SW480 (cell line): ENCODE measurements at places on chromosomes 1 and 21.

GRCh38 chr1:207691841-207692240, 46.9 kb downstream of the CR1L start:
- DNase-seq: no peak

GRCh38 chr1:77282866-77283539, 1.2 kb downstream of the AK5 start:
- DNase-seq: no peak

GRCh38 chr1:97006044-97006661, 284.6 kb downstream of the PTBP2 start:
- peak; percentile 0 for DNase-seq

DNA sequence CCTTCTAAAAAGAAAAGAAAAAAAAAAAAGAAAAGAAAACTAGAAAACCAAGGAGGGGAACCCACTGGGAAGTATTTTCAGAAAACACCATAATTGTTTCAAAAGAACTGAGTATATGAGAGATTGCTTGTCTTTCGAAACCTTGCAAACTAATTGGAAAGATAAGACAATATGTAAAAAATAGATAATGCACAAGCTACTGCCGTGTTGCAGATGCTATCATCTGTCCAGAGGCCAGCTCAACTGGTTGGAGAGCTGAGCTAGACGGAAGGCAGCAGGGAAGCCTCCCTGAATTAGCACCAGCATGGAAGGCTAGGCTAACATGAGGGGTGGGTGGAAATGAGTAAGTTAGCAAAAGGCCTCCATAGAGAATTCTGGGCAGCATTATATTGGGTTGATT, 16.2 kb upstream of the CACHD1 start:
- no peak for DNase-seq

GRCh38 chr1:221858818-221859611, 117.1 kb upstream of the DUSP10 start:
- no peak for DNase-seq

GRCh38 chr1:24204116-24204515, 17.0 kb upstream of the IFNLR1 start:
- no peak for DNase-seq

GRCh38 chr21:40118527-40118926, 251.3 kb downstream of the PCP4 start:
- peak; percentile 48 for DNase-seq

GRCh38 chr21:41603476-41603875, 95.5 kb upstream of the TMPRSS2 start:
- no peak for DNase-seq

DNA sequence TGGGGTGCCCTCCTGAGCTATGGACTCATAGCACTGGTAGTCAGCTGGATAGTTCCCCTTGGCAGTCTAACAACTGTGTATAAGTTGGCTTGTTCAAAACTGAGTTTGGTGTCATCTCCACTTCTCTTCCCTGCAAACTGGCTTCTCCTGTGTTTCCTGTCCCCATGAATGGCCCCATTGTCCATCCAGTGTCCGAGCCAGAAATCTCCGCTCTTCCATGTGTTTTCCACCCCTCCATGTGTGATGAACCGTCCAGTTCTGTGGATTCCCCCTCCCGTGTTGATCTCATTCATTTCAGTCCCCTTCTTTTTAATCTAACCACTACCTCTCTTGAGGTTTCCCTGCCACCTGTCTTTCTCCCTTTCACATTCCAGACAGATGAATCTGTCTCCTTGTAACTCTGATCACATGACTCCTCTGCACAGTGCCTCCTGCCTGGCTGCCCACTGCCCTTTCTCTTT, 195.7 kb downstream of the ROR1 start:
- peak; percentile 87 for DNase-seq

GRCh38 chr21:42209801-42210479, 9.0 kb upstream of the ABCG1 start:
- no peak for DNase-seq

DNA sequence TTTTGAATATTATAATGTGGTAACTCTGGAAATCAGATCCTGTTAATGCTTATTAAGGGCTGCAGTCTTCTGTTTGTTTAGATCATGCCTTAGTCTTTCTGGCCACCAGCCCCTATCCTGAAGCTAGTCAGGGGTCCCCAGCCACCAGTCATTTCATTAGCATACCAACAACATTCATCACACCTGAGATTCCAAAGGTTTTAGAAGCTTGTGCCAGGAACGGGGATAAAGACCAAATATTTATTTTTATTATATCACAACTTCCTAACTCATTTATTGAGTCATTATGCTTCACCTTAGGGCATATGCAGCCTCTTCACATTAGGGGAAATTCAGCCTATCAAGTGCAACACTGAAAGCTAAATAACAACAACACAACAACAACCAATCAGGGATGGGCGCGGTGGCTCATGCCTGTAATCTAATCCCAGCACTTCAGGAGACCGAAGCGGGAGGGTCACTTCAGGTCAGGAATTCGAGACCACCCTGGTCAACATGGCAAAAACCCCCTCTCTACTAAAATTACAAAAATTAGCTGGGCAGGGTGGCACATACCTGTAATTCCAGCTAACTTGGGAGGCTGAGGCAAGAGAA, 2.9 kb upstream of the PSEN2 start:
- no peak for DNase-seq

GRCh38 chr1:230127105-230128054, 60.3 kb downstream of the GALNT2 start:
- no peak for DNase-seq

DNA sequence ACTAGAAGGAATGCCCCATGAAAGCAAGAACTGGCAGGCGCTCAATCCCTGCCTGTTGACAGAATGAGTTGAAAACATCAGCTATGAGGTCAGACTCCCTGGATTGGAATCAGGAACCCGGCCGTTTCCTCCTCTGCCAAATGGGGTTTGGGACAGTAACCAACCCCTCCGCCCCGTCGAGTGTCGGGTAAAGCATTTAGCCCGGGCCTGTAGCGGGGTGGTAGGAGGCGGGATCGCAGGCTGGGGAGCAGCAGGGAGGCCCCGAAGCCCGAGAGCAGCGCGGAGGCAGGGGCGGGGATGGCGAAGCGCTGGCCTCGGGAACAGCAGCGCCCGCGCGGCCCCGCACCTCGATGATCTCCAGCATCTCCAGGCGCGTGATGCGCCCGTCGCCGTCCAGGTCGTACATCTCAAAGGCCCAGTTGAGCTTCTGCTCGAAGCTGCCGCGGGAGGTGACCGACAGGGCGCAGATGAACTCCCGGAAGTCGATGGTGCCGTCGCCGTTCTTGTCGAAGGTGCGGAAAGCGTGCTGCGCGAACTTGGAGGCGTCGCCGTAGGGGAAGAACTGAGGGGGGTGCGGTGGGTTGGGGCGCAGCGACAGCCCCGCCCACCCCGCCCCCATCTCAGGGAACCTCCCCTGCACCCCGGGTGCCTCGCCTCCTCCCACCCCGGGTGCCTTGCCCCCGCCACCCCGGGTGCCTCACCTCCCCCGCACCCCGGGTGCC, 7.5 kb downstream of the HPCAL4 start:
- DNase-seq: no peak

GRCh38 chr1:13492711-13493110, 21.1 kb downstream of the LRRC38 start:
- no peak for DNase-seq

GRCh38 chr21:33951276-33952178, 35.9 kb upstream of the ATP5PO start:
- no peak for DNase-seq

DNA sequence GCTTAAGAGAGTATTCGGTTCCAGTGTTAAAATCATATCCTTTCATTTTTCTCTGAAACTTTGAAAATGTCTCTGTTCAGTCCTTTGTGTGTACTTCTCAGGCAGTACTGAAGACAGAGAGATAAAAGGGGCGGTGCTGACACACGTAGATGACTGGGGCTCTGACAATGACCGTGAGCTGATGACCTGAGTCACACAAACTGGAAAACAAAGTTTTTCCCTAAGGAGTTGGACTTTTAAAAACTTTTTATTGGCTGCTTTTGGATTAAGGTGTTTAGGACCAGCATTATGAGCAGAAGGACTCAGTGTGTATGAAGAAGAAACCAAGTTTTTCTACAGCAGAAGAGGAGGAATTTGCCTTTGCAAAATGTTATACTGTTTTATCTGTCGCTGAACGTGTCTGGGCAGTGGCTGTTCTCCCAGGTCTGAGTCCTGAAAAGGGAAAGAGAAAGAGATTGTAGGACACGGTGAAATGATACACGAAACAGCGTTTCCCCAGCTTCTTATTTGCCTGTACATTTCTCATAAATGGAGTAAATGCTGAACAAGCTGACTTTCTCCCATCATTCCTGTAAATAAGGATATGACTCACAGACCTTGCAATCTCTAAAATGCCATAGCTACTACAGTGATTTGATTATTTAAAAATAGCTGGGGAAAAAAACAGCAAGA, 51.5 kb downstream of the MAP3K7CL start:
- peak; percentile 65 for DNase-seq

DNA sequence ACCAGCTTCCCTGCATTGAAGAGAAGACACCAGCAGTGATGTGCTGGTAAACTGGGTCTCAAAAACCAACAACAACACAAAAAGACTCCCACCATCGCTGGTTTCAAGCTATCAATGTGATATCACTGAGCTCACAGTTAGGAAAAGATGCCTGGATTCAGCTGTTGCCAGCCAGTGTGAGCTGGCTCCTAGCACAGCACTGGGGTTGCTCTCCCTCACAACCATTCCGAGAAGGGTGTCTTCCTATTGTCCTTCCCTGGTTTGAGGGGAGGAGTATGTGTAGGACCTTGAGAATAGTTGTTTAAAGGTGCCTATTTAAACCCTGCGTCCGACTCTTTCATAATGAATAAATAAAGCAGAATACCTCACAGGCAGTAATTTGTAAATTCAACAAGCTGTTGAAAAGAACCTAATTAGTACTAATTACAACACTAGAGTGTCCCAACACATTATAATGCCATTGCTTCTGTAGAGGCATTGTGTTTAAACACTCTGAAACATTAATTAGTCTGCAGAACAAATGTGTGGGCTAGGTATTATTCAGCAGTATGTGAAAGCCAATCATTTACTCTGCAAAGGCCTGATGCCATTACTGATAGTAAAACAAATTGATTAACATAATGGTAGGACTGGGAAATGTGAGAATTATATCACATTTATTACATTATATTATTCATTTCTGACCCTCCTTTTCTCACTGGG, 17.2 kb downstream of the NIBAN1 start:
- no peak for DNase-seq

DNA sequence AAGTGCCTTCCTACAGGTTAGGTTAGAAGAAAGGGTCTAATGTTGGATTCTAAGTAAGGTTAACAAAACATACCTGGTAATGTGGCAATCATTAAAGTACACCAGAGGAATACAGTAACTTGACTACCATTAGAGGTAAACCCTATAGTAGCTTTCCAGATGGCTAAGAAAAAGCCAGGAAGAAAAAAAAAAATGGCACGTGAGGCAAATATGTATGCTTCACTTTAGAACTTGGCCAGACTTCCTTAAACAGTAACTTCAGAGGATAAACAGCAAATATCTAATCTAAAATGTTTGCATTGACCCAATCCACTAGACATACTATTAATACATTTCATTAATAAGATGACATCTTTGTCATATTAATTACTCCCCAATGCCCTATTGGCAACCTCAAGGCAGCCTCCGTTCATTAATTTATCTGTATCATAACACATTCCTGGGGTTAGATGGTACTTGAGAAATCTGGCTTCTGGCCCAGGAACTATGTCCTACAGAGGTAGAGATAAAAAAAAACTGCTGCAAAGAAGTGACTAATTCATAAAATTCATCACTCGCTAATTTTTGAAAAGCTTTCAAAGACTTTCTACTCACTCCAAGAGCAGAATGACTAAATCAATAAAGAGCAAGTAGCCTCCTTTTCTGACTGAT, 5.8 kb downstream of the DCAF8 start:
- no peak for DNase-seq

GRCh38 chr21:43703035-43703880, 15.7 kb upstream of the PDXK start:
- DNase-seq: no peak
